Stomach (tissue), 19 donors: ENCODE measurements at places on chromosomes 6 and 20.

GRCh38 chr6:97726378-97726777 lies 443.4 kb upstream of the MMS22L start:
- DNase-seq, result peak; percentile 15

DNA sequence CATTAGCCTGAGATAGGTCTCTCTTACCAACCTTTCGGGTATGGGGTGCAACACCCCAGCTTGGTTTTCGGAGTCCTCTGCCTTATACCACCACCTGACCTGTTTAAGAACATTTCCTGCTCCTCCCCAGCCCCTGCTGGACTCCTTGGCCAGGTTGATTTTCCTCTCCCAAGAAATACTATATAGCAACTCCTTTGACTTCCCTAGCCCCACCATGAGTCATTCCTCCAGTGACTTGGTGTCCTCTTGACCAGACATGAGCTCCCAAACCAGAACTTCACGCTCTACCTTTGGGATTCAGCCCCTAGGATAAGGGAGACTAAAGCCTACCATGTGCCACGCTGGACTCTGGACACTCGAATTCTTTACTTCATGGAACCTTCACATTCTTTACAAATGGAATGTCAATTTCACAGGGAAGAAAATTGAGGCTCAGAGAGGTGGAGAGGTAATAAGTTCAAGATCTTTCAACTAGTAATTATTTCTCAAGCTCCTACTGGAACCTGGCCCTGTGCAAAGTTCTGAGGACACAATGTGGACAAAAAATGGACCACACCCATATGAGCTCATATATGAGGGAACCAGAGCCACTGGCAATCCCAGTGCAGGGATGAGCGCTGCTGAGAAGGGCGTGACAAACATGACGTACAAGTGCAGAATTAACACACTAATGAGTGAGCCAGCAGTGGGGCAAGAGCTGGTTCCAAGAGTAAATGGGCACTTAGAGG lies 48.2 kb downstream of the SIRPA start:
- no peak for DNase-seq

GRCh38 chr6:53647462-53648094 lies 18.0 kb downstream of the KLHL31 start:
- DNase-seq, result no peak

GRCh38 chr6:156634048-156634447 lies 143.1 kb upstream of the ARID1B start:
- DNase-seq, result no peak

DNA sequence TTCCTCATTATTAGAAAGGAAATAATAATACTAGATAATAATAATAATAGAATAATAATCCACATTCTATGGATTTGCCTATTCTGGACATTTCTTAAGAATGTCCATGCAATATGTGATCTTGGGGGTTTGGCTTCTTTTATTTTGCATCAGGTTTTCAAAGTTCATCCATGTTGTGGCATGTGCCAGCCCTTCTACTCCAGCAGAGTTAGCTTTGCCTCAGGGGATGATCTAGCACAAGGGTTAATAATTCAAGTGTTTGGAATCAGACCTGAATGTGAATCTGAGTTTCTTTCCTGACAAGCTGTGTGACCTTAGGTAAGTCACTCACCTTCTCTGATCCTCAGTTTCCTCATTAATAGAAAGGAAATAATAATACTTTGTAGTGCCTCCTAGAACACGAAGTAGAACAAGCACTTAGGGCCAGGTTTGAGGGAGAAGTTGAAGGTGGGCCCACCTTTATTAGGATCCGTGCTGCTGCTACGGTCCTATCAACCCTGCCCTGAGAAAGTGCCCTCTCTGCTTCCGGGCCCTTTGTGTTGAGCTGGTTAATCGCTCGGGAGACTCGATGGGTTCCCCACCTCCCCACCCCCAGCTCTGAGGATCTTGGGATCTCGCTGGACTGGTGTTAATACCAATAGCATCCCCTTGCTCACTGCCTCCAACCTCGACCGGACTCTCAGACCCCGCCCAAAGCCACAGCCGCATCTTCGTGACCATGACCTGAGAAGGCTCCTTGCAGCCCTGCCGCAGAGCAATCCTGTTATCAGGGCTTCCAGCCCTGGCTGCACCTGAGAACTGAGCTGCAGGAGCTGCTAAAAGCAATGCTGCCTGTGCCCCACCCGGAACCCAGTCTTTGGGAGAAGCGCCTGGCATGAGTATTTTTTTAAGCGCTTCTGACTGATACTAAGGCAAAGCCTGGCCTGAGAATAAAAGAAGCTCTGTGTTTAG lies 26.9 kb downstream of the RBM38 start:
- DNase-seq, result no peak

GRCh38 chr6:49713346-49713745 lies at the start of gene CRISP2:
TSS of gene CRISP2 (minus strand) at chr6:49713543. CDS start at chr6:49709196, 4,347 bp downstream.
- no peak for DNase-seq

DNA sequence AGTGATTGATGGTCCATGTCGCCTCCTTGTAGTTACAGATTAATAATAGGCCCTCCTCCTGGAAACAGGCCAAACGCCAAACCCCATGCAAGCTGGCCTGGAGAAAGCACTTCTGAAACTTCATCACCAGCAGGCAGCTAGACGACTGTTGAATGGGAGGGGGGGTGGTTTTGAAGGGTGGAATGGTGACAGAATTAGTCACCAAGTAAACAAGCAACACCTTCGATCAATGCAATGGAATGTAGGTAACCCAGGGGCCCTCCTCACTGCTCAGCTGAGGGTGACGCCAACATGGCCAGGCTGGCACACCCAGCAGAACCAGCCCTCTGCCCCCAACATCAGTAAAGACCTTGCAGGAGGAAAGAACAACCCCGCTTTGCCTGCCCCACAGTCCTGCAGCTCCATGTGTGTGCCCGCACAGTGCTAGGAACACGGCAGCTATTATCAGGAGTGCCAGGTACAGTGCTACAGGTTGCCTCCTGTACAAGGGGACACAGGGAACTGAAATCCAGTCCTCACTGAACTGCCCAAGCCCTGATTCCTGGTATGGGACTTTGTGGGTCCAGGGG lies 2.7 kb downstream of the BCAS1 start:
- peak; percentile 94 for DNase-seq

DNA sequence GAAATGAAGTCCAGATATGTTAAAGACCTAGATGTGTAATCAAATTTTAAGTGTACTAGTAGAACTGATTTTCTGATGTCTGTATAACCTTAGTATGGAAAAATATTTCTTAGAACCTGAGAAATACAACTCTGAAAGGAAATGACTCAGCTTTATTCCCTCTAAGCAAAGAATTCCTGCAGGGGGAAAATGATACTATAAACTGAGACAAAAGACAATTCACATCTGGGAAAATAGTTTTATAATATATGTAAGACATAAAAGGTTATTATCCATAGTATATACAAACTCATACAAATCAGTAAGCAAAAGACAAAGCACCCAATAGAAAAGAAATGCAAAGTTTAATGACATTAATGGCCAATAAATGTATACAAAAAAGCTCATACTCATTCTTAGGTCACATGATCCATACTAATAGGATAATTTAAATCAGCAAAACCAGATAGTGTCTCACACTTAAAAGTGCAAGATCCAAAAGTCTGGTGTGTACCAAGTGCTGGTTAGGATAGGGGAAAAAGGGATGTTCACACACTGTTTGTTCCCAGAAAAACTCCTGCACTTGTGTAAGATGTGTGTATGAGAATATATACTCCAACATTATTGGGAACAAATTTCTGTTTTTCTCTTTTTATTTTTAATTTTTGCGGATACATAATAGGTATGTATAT lies 22.6 kb downstream of the RNF217 start:
- DNase-seq, result no peak

DNA sequence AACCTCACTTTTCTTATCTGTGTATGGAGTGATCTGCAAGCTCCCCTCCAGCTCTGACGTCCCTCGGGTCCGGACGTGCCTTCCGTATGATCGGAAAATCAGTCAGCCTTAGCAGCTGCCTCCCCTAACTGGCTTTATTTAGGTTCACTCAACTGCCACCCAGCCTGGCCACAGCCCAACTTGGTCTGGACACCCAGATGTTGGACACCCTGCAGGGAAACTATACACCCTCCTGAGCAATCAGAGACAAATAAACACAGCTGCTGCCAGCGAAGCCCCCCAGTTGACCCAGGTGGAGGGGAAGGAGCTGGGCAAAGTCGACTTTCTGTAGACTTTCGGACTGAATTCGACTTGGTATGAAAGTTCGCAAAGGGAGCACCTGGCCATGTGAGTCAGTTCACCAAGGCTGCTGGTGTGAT lies 28.9 kb downstream of the TBC1D7 start:
- DNase-seq, result peak; percentile 28

GRCh38 chr6:90024633-90025032 lies 130.4 kb downstream of the GJA10 start:
- no peak for DNase-seq

- DNase-seq, result no peak
These were observed 112.0 kb downstream of the LRRC1 start for GRCh38 chr6:53906842-53907241.

DNA sequence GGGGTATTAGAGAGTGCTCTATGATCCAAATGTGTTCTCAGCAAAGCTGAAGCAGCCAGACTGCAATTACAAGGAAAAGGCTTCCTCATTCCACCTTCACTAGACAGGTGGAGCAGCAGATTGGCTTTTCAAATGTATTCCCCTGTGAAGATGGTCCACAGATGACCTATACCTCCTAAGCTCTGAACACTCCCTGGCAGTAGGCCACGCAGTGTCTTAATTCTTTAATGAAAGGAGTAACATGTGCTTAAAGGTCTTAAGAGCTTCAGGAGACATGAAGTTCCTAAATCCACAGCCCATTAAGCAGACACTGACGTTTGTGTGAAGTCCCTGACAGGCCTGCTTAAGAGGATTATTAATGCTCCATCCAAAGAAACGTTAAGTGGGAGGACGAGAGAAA lies 138.9 kb upstream of the NUP153 start:
- DNase-seq, result no peak

DNA sequence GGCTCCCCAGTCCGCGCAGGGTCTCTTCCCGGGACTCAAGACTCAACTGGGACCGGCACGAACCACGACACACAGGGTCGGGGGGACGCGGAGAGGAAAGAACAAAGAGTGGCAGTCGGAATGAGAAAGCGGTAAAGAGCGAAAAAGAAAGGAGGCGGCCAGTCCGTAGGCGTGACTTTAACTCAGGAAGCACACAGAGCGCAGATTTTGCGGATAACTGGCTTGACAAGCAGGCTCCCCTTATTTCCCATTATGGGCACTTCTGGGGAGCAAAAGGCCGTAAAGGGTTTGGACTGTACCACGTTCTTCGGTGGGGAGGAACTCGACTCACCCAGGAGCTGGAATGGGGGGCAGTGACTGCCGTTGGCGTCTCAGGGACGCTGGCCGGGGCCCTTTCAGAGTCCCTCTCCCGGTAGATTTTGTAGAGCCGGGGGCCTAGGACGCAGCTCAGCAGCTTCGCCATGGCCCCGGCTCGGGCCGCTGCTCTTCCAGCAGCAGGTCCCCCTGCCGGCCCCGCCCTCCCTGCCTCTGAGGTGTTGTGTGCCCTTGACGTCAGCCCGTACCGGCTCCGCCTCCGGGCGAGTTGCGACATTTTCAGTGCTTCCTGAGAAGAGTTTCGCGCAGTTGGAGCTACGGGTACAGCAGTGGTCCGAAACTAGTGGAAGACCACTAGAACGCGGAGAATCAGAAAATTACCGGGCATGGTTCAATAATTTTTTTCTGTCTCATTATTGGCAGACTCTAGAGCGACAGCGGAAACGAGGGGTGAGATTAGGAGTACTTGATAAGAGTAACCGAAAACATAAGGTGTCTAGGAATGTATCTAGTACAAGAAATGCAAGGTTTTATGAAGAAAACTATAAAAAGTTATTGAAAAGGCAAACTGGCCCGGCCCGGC lies at the start of gene ABHD16A:
TSS of gene ABHD16A (minus strand) at position 506 of the 898 bp plus-strand sequence. CDS start at position 463, 43 bp downstream.
- DNase-seq, result peak; percentile 99

DNA sequence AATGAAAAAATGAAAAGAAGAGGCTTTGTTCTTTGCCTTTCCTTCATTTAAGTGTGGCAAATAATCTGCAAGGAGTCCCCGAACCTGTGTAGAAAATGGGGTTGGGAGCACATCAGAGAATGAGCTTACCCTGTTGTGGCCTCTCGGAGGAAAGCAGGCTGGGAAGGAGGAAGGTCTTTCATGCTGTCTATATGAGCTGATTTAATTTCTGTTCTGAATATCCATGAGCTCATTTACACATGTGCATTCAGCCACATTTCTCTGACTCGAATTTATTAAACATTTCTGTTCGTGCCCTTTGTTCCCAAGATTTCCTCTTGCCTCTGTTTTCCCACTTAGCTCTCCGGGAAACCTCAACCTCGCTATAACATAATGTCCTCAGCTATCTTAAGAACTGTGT lies 584.4 kb upstream of the CDH4 start:
- DNase-seq, result no peak

DNA sequence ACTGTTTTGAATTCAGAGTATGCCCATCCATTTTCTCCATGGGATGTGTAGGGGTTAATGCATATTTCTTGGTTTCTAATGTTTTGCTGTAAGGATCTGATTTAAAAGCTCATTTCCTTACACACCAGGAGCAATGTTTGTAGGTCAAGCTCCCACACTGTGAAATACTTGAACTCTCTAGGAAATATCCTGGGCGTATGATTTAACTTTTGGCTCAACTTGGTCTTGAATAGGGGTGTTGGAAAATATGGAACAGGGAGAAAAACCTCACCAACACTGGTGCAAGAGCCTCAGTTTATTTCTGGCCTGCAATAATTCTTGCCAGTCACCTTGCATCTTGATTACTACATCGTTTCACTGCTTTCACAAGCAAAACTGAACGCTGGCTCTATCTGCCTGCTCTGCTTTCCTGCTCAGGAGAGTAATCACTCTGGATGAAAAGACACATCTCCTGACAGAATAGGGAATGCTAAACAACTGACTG lies 25.1 kb upstream of the RFPL4B start:
- DNase-seq, result no peak

DNA sequence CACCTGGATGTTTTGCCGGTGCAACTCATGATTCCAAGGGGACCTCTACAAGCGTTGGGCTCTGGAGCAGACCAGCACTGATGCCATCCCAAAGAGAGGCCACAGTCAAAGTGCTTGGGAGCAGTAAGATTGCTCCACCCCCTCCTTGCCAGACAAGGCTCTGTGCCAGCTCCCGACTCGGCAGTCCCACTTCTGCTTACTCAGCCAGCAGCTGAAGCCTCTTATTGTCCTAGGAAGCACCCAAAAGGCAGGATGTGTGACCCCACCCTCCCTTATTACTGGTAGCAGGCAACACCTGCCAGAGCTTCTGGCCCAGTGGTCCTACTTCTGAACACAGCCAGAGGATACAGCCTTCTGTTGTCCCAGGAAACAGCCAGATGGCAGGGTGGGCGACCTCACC lies 614.2 kb downstream of the TENT5A start:
- DNase-seq, result no peak

GRCh38 chr6:114096561-114097172 lies 125.7 kb upstream of the HDAC2 start:
- peak; percentile 67 for DNase-seq

- no peak for DNase-seq
These were observed 5.7 kb upstream of the NECAB3 start for GRCh38 chr20:33679758-33680485.

DNA sequence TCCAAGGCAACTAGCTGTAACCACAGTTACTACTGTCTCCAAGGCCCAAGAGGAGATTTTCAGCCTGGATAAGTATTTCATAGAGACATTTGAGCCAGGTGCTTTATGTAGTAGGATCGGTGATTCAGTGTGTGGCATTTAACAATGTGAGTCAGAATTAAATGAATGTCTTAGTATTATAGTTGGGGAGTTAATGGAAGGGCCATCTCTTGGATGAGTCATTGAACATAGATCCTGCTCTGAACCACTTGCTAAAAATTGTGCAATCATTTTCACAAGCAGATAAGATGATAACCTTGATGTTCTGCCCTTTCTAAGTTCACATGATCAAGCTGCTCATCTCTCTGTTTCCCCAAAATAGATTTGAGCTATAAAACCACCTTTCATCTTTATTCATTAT lies 668.9 kb upstream of the CITED2 start:
- DNase-seq, result no peak
